NCI-H460 (cell line): ENCODE measurements at places on chromosomes 2 and 18.

GRCh38 chr2:144707736-144708326 is 187.9 kb upstream of the ZEB2 start:
- DNase-seq, result no peak

DNA sequence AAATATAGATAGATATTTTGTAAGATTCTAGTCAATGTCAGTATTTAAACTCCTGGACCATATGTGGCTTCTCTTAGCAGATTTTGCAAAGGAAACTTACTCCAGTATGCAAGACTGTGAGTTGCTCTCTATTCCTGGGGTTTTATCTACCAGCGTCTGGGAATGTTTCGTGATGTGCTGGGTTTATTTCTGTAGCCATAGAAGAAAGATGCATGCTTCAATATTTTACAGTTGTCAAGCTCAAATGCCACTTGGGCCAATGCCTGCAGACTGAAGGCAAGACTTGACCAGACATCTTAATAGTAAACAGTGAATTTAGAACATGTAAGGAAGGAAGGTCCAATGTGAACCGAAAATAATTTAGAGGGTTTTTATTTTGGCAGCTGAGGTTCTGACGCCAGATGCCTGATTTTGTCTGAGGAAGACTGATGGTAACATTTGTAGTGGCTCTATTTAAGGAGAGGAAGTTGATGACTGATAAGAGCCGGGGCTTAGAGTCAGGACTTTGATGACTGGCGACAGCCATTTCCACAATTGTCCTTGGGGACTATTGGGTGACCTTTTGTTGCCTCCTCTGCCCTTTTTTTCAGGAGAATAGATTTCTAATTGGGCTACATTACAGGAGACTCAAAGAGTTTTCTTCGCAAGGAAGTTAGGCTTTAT is 154.3 kb downstream of the RAPGEF4 start:
- DNase-seq, result no peak

GRCh38 chr2:98773907-98774306 is 43.0 kb upstream of the MGAT4A start:
- no peak for DNase-seq

GRCh38 chr2:156005531-156005930 is 327.0 kb downstream of the NR4A2 start:
- DNase-seq, result no peak

- DNase-seq, result no peak
These were observed 98.4 kb downstream of the UXS1 start for GRCh38 chr2:106095478-106096298.

GRCh38 chr2:73642338-73643018 is at the start of gene NAT8:
NAT8 (minus strand) TSS chr2:73642422; CDS start chr2:73641628, 794 bp downstream.
- DNase-seq, result no peak

- no peak for DNase-seq
These were observed 27.7 kb upstream of the SMCHD1 start for GRCh38 chr18:2627821-2628276.

DNA sequence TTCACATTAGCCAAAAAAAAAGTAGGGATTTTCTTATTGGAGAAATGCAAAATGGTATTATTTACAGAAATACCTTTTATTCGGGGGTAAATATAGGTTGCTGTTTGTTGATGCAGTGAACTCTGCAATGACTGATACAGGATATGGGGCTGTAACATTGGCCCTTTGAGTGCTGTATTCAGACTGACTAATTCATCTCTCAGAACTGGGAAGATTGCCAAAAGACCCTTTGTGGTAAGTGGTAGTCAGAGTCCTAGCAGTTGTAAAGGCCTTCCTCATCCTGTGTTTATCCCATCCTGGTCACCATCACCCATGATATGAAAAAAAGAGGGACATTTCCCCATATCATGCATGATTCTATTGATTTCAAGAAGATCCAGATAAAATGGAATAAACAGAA is 14.0 kb upstream of the DCC start:
- no peak for DNase-seq

DNA sequence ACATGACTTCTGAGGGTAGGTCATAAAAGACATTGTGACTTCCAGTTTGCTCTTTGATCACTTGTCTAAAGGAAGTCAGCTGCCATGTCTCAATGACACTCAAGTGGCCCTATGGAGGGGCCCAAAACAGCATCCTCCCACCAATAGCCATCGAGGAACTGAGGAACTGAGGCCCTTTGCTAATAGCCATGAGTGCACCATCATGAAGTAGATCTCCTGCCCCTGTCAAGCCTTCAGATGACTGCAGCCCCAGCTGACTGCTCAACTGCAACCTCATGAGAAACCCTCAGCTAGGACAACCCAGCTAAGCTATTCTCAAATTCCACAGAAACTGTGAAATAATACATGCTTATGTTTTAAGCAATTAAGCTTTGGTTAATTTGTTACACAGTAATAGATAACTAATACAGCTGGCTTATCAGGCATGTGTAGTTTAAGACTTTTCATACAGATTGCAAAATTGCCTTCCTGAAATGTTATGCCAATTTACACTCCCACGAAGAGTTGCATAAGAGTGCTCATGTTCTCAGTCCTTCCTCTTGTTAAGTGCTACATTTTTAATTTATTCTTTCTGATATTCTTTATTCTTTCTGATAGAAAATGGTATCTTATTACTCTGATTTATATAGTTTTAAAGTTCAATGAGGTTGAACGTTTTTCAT is 105.6 kb upstream of the NDUFV2 start:
- DNase-seq, result no peak

DNA sequence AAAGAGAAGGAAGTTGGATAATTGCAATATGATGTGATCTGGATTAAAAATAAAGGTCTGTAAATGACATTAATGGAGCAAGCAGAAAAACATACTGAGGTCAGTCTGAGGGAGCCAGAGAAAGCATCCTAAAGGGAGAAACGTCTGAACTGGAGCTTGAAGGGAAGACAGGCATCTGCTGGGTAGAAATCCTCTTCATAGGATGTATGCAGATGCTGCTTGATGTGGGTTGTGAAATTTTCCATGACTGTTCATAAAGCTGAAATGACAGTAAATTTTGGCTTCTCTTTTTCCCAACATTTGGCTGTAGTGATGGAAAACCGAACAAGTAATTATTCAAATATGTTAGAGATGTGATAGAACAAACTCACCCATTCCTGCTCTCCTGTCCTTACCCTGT is 287.6 kb downstream of the CAMKMT start:
- DNase-seq, result no peak

DNA sequence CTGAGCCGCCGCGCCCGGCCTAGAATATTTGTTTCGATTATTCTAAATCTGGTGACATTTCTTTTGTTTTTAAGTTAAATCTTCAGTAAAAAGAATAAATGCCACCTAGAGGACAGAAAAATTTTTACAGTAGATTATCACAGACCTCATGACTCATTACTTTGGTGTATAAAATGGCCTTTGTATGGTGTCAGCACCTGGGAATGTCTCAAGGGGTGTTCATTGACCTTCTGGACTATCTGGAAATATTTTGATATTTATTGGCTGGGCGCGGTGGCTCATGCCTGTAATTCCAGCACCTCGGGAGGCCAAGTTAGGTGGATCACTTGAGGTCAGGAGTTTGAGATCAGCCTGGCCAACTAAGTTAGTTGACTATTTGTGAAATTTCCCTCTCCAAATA is 30.3 kb upstream of the SLC30A6 start:
- DNase-seq, result peak; percentile 65

DNA sequence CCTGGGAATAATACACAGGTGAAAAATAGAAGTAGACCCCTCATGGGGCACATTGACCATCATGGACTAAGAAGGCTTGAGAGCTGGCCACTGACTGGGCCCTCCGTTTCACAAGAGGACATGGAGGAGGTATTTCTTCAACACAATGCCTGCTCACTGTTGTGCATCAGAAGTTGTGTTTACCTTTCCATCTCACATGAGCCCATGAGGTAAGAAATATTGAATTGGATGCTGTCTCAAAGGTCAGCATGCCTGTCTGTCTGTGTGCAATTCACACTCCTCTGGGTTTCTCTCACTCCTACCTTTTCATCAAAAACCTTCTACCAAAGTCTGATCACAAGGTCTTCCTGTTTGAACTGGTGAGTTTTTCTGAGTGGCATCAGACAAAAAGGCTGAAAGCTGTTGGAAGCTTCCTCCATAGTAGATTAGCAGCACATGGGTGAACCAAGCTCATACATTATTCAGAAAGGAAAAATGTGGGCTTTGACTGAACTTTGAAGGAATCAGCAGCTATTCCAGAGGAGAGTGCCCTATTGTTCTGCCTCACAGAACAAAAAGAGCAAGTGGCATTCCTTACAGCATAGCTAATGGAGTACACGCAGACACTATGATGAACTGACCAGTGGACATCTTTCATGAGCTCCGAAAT is 143.2 kb upstream of the RND3 start:
- DNase-seq, result no peak

DNA sequence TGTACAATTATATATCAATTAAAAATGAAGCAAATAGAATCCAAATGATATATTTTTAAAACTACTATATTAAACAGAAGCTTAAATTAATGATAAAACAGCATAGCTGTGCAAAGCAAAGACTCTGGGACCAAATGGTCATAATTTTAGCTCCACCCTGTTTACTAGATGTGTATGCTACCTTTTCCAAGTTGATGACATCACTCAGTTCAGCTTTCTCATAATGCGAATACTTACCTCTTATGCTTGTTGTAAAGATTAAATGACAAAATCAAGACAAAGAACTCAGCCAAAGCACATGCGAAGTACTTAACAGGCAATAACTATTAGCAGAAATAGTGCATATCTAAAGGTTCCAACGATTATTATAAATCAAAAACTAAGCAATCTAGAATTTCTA is 51.6 kb downstream of the LNPK start:
- DNase-seq, result no peak

DNA sequence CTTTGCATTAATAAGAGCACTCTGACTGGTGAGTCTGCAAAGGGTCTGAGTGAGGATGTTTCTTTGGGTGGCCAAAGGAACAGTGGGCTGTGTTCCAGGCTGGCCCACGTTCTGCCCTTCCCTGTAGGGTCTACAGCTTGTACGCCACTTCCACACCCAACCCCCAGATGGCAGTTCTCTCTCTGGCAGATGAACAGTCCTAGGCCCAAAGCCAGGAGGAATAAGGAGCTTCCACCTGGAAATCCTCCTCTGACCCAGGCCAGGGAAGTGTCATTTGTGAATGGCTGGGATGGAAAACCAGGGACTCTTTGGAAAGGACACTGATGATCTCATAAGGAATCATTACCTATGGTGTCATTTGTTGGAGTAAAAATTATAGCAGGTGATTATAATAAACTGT is 6.6 kb downstream of the OTOF start:
- DNase-seq, result no peak

DNA sequence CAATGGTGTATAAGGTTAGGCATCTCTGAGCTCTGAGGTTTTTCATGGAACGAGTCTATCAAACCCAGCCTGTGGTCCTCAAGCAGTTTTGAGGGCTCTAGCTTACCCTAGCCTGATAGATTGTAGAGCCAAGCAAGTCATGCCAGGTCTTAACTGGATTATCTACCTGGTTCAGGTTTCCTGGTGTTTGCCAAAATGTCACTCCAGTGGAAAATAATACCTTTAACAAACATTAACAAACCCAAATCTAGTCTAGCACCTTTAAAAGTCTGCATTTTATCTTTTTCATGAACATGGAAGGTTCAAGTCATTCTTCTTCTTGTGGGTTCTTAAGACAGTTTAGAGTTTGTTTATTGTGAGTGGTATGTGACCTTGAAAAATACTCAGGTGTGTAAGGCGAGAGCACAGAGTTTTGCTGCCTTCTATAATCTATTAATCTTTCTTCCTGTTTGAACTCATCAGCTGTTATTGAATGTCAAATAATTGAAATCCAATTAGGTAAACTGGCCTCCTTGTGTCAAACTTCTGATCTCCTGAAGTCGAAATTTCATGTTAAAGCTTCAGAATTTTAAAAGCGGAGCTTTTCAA is 13.4 kb upstream of the ADGRF3 start:
- no peak for DNase-seq

DNA sequence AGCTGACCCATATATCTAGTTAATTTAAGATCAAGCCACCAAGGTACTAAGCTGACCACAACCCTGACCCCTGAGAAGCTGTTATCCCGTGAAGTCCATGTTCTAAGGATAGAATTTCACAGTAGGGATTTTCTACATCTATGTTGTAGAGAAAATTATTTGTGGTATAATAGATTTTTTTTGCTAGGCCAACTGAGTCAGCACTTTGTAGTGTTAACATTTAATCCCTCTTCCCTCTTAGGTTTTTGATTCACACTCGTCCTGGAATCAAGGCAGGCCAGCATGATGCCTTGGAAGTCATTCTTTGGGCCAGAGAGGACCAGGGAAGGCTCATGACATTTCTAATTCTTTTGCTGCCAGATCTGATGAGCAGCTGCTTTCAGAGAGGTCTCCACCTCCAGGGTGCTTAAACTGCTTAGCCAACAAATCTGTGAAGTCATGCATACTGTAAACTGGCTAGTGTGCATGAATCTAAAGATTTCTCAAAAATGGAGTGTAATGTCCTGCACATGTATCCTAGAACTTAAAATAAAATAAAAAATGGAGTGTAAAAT is 102.5 kb downstream of the RBM43 start:
- no peak for DNase-seq

DNA sequence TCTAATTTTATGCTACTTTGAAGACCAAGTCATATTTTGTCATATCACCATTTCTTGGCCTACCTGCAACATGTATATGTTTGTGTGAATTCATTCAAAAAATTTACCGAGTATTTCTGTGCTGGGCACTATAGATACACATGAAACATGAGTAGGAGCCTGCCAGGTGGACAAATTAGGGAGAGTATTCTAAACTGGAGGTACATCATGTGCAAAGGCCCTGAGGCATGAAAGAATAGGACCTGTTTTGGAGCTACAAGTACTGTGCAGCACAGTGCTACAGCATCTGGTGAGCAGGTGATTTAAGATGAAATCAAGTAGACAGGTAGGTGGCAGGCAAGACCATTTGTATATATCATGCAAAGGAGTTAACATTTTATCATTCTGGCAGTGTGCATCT is 152.9 kb downstream of the MYO3B start:
- DNase-seq, result no peak

DNA sequence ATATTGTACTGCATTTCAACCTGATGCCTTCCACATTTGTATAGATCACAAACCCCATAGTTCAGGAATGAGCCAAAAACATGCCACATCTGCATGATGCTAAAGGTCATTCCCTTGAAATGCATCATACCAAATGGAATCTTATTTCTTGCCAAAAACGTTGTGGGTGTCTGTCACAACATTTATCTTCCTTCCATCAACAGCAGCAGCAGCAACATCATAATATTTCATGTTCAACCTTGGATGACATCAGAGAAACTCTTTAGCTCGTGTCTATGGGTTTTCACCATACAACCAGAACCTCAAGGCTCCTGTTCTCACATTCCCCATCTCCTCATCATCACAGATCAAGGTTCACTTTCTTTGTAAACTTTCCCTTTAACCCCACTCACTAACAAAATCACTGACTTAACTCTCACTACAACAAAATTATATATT is 221.3 kb upstream of the CTAGE1 start:
- DNase-seq, result no peak

GRCh38 chr2:53087262-53087873 is 680.2 kb upstream of the CHAC2 start:
- DNase-seq, result no peak

GRCh38 chr18:61459896-61460648 is 126.8 kb downstream of the CDH20 start:
- no peak for DNase-seq

GRCh38 chr2:29225814-29226213 is 110.6 kb downstream of the CLIP4 start:
- DNase-seq, result no peak
